ENCODE measurements at places on chromosomes 4 and X.

DNA sequence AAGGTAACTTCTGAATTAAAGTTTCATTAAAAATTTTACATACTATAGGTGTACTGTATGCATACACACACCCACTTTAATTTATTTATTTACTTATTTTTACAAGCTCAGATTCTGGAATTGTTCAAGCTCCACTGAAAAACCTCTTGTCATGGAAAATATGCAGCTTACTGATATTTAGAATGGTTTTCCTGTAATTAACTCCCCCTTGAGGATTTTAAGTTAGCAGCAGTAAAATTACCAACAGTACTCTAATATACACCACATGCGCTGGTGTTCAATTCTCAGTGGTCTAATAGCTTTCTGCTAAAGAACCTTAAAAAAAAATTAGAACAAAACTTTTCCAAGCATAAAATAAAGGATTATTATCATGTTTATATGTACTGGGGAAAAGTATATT is 12.0 kb downstream of the MAB21L2 start:
- no peak for DNase-seq

GRCh38 chr4:30399476-30399875 is 320.7 kb upstream of the PCDH7 start:
- no peak for DNase-seq

DNA sequence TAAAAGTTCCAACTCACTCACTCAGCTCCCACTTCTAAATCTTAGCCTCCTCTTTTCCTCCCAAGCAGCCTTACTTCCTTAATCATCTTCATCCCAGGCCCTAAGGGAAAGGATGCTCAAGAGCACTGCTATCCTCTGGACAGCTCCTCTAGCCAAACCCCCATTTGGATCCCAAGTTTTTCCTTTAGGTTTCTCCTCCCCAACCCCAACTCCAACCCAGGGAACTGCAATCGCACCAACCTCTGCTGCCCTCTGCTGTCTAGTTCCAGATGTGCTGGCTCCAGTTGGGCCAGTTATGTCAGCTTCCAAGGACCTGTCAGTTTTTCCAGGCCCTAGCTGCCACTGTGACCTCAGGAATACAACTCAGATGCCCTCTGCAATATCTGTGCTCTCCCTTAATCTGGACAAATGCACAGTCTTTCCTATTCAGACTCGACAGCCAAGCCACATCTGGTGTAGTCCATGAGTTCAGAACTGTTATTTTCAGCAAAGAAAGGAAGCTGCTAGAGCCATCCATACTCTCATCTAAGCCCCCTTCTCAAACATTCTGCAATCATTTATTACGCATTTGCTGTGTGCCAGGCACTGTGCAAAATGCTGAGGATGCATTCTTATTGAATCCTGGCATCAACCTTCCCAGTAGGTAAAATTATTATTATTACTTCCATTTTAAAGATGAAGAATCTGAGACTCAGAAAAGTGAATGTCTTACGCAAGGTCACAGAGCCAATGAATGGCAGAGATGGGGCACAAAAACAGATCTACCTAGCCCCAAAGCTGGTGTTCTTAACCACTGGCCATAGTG is 12.3 kb upstream of the XPNPEP2 start:
- DNase-seq: peak; percentile 45

GRCh38 chr4:121706595-121707021 is 9.8 kb upstream of the ANXA5 start:
- DNase-seq: no peak

GRCh38 chrX:119181491-119181890 is 53.9 kb upstream of the KIAA1210 start:
- no peak for DNase-seq

DNA sequence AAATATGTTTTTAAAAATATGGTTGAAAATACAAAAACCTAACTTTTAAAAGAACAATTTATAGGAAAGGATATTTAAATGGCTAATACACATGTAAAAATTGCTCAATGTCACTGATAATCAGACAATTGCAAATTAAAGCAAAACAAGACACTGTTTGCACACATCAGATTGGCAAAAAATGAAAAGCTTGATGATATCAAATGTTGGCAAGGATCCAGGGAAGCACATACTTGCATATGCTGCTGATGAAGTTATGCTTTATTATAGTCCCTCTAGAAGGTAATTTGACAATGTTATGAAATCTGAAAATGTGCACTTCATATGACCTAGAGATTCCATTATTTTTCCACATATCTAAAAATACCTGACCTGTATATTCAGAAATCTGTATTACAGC is 45.7 kb upstream of the EPGN start:
- no peak for DNase-seq

- no peak for DNase-seq
These were observed 77.1 kb downstream of the EVC start for GRCh38 chr4:5788144-5788543.

GRCh38 chrX:47209508-47210238 is 8.8 kb upstream of the CDK16 start:
- DNase-seq: no peak

DNA sequence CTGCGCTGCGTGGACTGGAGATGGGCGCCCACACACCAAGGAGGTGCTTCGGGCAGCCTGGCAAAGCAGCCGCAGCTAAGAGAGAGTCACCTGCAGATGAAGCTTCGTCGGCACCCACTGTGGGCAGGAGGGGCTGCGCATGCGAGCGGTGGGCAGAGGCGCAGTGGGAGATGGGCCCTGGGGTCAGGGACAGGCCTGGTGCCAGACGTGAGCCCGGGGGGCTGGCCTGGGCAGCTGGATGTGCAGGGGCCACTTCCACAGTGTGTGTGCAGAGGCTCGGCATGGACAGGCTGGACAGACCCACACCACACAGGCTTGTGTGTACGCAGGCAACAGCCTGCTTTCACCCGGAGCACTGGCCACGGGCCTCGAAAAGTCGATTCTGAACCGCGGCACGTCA is 18.6 kb downstream of the CTBP1 start:
- no peak for DNase-seq

GRCh38 chrX:78650906-78651437 is 8.2 kb downstream of the RTL3 start:
- DNase-seq: no peak

GRCh38 chr4:165309456-165309855 is 18.0 kb upstream of the MSMO1 start:
- DNase-seq: no peak

GRCh38 chr4:80125252-80126177 is 52.5 kb upstream of the ANTXR2 start:
- no peak for DNase-seq

- no peak for DNase-seq
These were observed 489.4 kb downstream of the TECRL start for GRCh38 chr4:63919636-63920365.

GRCh38 chr4:3703677-3704521 is 62.3 kb upstream of the ADRA2C start:
- peak; percentile 64 for DNase-seq

Measured in putamen (tissue), 1 donor.